ENCODE measurements at places on chromosomes 12 and 14.

DNA sequence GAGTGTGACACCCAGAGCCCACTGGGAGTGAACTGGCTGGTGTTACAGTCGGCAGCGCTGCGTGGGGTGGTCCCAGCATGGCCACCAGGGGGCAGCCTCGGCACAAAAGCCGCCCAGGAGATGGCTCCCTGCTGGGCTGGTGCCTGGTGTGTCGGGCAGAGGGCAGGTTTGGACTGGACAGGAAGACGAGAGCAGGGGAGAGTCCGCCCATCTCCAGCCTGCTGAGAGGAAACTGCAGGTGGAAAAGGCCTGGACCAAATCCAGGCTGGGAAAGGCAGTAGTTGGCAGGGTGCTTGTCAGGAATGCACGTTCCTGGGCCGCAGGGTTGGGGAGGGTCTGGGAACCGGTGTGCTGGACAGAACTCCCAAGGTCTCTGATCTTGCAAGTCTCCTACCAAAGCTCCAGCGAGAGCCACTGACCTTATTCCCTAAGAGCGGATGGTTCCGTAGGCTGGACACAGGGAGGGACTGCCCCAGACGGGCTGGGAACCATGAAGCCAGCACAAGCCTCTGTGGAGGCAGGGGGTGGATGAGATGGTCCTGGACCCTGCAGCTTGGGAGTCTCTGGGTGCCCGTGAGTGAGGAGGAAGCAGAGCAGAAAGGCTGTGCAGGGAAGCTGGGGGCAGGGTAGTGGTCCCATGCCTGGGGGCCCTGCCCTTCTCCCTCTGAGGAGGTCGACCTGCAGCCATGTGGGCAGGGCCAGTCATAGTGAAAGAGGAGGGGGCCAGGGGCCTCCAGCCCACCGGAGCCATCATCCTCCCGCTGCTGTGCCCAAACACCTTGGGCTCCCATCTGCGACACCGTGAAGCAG, 1.8 kb downstream of the AHNAK2 start:
- peak; percentile 81 for DNase-seq

DNA sequence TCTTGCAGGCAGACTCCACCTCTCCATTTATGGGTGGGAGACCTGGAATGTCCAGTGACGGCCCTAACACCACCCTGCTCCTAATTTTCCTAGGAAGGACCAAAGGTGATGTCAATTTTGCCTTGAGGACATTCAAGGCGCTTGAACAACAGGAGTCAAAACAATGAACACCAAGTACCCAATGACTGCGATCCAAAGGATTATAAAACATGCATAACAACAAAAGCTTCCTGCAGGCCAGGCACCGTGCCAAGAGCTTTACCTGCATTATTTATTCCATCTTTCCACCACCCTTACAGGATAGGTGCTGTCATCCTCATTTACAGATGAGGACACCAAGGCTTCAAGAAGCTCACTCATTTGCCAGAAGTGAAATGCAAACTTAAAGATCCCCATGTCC, 15.2 kb upstream of the FOXN3 start:
- no peak for DNase-seq

DNA sequence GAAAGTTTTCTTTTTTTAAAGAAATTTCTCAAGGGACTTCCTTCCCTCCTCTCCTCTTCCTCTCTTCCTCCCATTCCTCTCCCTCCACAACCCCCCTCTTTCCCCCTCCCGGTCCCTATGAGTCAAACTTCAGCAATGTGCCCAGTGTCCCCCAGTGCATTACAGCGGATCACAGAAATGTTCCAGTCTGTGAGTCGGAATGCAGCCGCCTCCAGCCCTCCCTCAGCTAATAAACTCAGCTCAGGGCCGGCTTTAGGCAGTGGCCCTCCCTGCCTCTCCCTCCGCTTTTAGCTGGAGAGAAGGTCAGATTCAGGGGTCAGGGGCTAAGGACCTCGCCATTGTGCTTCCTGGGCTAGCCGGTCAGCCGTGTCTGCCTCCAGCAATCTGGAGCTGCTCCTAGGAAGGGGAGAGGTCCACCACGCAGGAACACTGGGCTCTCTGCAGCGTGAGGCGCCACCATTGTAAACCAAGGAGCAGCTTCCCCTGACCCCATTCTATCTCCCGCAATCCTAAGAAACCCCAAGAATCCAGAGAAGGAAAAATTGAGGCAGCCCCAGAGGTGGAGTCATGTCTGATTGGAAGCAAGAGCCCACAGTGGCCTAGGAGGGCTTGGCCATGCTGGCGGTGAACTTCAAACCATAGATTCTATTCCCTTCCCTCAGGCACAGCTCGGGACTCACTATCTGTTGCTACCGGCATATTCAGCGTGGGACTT, 1.1 kb upstream of the HDAC7 start:
- no peak for DNase-seq

- no peak for DNase-seq
Observed at GRCh38 chr12:76588881-76589565, 29.5 kb upstream of the OSBPL8 start.

- DNase-seq: peak; percentile 44
Observed at GRCh38 chr12:107645630-107646333, 39.8 kb upstream of the PWP1 start.

DNA sequence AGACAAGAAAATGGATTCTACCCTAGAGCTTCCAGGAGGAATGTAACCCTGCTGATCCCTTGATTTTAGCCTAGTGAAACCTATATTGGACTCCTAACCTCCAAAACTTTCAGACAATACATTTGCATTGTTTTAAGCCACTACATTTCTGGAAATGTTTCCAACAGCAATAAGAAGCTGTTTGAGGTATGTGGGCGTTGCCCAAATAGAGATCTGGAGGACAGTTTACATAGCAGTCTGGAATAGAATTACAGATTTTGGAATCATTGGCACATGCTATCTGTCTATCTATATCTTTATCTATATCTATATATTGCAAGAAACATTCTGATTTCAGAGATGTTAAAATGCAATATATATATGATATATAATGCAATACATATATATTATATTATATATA, 42.4 kb upstream of the EGLN3 start:
- DNase-seq: no peak

GRCh38 chr12:98612696-98613334, 19.3 kb downstream of the SLC25A3 start:
- no peak for DNase-seq

DNA sequence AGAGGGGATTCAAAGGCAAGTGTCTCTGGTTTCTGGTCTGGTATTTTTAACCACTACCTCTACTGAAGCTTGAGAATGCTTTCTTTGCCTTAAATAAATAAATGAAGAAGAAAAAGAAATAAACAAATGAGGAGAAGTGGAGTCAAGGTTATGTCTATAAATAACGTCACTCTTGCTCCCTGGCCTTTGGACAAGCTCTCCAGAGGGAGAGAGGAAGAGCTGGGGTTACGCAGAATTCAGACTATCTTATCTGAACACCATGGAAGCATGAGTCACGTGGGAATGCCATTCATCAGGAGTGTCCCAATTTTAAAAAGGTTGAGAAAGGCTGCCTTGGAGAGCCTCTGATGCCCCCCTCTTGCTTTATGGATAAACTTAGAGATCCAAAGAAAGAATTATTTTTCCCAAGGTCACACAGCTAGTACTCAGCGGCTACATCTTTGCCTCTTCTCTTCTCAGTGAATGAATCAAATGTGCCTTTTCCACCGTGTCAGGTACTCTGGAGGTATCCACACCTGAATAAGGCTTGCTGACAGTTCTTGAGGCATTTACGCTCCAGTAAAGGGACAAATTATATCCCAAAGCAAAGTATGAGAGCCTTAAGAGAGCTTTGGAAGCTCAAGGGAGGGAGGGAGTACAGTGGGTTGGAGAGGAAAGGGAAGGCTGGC, 12.9 kb upstream of the MSI1 start:
- no peak for DNase-seq

DNA sequence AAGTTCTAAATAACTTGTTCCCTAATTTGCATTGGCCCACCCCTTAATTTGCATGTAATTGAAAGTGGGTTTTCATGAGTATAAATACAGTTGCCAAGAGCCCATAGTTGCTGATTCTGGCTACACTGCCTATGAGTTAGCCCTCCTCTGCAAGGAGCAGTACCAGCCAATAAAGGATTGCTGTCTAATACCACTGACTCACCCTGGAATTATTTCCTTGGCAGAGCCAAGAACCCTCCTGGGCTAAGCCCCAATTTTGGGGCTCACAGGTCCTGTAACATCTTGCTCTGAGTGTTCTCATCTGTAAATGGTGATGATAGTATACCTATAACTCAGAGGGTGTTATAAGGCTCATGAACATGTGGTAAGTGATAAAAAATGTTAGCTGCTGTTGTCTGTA, 6.8 kb downstream of the TTC8 start:
- DNase-seq: no peak

DNA sequence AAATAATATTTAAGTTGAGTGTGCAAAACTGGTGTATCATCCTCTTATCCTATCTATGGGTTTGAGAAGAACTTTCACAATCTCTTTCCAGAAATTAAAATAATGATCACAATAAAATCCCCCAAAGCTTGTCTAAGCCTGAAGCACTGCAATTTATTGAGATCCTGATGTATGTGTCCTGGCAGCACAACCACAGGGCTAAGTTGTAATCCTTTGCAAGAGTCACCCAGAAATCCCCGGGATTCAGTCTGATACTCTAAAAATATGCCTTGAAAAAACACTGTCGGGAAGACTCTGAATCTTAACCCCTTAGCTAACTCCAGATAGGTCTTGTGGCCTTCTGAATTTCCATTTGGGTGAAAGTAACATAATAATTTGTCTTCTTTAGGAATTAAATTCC, 40.3 kb upstream of the STXBP6 start:
- no peak for DNase-seq

- DNase-seq: no peak
Observed at GRCh38 chr14:95480109-95480886, 36.2 kb downstream of the SYNE3 start.

DNA sequence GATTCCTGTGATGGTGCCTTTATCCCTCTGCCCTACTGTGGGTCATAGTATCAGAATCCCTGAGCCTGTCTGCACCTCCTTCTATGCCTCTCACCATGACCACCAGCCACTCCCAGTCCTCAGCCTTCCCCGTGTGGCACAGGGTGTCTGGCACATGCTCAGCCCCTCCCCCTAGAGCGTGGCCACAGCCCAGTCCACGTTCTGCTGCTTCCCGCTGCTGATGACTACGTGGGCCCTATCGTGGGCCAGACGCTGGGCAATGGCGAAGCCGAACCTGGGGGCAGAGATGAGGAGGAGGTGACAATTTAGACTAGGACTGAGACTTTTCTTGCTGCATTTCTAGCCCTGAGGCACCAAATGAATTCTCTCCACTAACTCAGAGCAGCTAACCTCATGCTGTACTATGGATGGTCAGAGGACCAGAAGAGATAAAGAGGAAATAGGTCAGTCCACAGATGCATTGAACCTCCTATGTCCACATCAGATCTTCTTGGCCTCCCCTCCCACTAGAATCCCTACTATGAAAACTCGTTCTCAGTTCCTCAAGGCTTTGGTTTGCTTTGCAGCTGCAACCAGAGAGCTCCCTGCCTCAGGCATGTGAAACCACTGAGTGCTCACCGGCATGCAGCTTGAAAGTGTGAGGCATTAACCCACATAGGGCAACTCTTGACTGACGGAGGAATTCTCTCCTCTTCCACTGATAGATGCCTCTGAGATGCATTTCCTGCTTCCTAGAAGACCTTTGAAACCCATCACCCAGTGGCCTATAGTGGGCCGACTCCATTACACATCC, 126.3 kb upstream of the DHRS4 start:
- DNase-seq: no peak

DNA sequence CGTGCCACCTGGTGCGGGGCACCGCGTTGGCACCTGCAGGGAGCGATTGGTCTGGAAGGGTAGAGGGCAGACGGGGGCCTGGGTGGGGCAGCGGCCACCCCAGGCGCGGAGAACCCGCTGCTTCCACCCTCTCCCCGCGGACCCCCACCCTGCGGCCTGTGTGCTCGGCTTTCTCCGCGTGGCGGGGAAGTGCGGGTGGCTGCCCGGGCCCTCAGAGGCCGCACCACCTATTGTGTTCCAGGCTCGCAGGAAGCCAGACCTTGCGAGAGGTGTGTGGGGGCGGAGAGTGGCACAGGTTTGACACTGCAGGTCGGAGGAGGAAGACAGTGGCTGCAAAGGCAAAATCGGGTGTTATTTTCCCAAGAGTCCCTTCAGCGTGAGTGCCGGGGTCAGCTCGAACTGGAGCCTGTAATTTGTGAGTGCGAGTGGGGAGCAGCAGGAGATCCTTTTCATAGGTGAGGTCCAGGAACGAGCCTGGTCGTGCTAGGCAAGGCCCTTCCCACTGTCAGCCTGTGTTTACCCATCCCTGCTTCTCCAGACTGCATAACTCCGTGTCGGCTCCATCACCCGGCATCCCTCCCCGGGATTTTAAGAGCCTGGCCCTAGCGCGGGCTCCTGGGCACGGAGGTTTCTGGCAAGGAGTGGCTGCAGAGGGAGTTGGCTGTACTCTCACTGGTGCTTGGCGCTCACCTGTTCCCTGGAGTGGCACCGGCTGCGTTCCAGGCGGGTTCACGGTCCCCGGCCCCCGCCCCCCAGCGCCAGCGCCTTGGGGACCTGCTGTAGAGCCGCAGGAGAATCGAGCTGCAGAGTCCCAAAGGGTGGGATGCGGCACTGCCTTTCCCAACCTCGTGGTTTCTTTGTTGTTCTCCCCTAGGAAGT, 935 bp downstream of the TBC1D30 start:
- peak; percentile 57 for DNase-seq

GRCh38 chr12:79935624-79936345, 888 bp upstream of the PPP1R12A start:
- DNase-seq: no peak

GRCh38 chr14:32572867-32573150, 243.7 kb downstream of the AKAP6 start:
- no peak for DNase-seq

DNA sequence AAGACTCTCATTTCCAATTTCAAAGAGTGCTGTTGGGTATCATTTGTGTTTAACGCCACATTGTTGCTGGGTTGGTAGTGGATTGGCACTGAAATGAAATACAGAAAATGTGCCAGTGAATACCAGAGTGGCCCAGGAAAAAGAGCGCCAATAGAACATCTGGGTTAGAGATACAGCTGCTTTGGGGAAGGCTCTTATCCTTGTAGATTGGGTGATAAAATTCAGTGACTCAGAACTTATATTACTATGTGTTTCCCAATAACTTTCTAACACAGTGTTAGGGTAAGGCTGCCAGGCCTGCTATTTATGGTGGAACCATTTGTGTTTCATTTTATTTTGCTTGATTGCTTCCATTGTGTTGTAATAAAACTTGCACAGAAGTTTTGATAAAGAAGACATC, 168.2 kb upstream of the SSTR1 start:
- no peak for DNase-seq

DNA sequence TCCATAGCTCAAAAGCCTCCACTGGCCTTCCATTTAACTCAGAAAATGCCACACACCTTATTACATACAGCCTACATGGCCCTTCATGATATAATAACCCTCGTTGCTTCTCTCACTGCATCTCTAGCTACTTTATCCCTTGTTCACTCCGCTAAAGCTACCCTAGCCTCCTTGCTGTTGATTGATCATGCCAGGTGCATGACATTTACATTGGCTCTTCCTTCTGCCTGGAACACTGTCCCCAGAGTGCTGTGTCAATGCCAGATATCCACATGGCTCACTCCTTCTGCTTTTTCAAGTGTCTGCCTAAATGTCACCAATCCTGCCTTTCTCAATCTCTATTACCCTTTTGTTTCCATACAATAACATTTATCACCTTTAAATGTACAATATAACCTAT, 58.3 kb downstream of the CAND1 start:
- DNase-seq: no peak
